Right renal pelvis (tissue), 4 donors: ENCODE measurements at places on chromosomes 1 and 21.

DNA sequence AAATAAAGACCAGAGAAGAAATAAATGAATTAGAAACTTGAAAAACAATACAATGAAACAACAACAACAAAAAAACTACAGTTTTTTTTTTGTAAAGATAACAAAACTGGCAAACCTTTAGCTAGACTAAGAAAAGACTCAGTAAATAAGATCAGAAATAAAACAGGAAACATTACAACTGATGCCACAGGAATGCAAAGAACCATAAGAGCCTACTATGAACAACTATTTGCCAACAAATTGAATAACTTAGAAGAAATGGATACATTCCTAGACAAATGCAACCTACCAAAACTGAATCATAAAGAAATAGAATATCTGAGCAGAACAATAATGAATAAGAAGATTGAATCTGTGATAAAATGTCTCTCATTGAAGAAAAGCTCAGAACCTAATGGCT lies 742.0 kb downstream of the ADGRL2 start:
- DNase-seq = no peak

DNA sequence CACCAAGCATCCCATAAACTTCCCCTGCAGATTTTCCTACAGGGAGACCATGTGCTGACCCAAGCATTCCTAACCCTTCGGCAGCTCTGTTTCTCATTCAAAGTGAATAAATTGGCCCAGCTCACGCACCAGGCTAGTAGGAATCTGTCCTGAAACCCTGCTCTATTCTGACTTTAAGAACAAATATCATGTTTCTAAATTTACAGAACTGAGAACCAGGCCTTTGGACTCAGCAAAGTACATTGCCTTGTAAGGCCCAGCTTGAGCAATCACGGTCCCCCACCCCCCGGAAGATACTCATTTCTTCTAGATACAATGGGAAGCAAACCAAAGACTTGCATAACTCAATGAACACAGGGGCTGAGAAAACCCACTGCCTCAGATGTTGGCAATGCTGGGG lies 160.1 kb upstream of the NFIA start:
- no peak for DNase-seq

DNA sequence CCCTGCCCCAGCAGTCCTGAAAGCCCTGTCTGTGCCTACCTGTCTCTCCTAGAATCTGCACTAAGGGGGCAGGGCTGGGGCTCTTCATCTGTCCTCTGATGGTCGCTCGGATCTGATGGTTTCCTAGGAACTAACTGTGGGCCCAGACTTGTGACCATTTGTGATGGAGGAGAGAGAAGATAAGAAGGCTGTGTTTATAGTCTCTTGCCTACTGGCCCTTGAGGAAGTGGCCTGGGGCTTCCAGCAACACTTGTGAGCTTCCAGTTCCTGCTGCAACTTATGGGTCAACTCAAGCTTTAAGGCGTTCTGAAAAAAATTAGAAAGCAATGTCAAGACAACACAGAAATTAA lies 53.2 kb upstream of the SYNC start:
- no peak for DNase-seq

DNA sequence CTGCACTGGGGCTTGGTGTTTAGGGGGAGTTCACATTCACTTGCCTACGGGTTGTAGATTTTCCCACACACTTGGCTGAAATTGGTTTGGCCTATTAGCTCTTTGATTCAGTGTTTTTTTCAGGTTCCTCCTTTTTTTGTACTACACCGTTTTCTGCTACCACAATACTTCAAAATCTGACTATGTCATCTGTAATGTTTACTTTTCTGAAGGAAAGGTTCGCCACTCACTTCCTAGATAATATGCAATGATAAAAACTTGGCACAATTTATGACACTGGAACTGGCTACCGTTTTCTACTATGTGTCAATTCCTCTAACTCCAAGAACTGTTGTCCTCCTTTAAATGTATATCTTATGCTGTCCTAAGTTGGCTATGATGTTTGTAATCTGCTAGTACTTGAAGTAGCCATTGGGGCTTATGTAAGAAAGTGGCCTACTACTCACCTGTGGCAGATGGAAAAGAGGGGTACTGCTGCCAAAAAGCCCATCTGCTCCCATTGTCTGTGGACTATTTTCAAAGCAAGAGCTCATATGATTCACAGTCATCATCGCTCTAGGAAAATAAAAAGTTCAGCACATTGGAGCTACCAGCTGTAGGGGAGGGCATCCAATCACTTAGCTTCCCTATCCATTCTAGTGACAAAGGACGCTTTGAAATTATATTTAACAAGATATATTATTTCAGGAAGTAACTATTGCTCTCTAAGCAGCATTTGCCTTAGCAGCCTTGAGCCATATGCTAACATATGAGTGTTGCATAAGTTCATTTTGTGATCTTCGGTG lies 42.4 kb upstream of the BACH1 start:
- DNase-seq = no peak

- no peak for DNase-seq
Measured at GRCh38 chr1:1237874-1238701, 6.1 kb downstream of the B3GALT6 start.

DNA sequence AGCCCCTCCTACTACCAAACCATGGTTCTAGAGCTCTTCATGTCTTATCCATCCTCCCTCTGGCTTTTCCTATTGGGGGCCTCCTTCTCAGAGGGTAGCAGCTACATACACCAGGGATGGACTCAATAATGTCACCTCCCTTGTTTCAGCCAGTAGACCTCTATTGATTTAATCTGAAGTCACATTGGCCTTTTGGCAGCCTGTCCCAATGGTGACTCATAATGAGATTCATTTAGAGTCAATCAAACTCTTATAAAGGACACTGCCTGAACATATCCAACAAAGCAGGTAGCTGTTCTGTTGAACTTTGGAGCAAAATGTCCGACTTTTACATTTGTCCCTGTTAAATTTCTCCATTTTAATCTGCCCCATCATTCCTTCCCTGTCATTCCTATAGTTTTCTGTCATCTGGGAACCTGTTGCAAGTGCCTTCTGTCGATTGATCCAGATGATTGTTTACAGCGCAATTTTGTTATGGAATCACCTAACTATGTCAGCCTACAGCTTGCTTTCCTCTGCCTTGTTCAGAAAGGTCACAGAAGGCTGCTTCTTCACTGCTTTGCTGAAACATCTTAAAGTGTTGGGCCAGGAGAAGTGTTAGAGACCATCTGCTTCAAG lies 105.9 kb downstream of the ETS2 start:
- DNase-seq = no peak

DNA sequence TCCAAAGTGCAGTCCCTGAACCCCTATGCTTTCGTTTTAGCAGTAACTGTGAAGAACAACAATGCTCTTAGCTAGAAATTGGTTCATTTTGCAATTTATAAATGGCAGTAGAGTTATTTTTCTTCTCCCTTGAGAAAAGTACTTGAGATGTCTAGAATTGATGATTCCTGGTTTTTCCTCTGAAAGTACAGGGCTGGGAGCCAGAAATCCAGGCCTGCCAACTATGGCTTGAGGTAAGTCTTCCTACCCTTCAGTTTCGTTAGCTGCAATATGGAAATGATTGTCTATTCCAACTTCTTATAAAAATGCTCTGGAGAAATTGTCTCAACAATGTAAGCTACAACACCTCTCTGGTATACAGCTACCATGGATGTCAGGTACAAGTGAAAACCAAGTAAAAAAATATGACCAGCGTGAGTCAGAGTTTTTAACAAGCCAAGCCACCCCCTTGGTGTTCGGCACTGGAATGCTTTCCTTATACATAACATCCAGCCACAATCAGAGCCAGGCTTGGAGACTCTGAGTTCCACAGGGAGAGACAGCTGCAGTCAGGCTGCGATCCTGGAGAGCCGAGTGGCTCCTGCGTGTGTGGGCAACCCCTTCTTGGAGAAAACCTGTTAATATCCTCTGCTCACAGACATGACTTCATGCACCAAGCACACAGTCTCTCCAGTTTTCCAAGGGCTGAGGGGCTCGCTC lies 22.0 kb downstream of the TSPAN2 start:
- no peak for DNase-seq

- DNase-seq = no peak
Measured at GRCh38 chr1:157862114-157863070, 20.8 kb upstream of the CD5L start.

DNA sequence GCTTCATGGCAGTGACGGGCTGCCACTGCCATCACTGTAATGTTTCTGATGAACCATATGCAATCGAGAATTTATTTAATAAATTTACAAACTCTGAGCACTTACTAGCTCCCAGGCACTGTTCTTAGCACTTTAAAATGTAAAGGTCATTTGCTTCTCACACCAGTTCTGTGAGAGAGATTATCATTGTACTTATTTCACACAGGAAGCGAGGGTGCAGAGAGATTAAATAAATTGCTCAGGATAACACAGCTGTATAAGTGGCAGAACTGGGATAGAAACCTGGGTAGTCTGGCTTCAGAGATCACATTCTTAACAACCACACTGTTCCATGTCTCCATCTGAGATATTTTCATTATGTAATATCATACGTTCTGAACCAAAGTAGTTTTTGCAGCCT lies 119.9 kb downstream of the MAST2 start:
- no peak for DNase-seq

GRCh38 chr1:154133256-154133655 lies 21.6 kb downstream of the NUP210L start:
- DNase-seq = no peak

- DNase-seq = no peak
Measured at GRCh38 chr1:101453844-101454243, 217.0 kb downstream of the S1PR1 start.

GRCh38 chr1:117782056-117782455 lies 147.4 kb downstream of the GDAP2 start:
- DNase-seq = no peak

GRCh38 chr1:236338096-236338495 lies 56.0 kb upstream of the EDARADD start:
- no peak for DNase-seq

DNA sequence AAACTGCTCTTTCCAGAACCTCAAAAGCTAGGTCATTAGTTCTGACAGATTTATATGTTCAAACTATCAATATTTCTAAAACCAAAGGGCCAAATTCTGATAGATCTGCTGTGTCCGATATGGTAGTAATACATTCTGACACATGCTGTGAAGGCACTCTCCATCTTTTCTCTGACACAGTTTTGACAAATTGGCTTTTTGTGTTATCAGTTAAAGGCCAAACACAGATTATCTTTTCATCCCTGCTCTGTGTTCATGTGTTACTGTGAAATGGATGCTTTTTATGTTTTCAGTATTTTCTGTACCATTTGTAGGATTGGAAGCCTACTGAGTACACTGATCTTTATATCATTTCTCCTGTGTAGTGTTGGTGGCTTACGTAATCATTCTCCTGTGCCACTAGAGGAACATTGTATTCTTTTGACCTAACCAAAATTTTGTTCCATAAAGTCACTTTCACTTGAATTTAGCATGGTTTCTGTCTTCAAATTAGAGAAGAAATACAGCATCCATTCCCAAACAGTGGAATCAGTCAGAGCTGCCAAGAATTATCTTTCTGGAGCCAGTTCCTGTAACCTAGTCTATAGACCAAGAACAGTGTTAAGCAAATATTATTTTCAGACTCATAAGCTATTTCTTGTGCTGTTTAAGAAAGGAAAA lies 137.2 kb downstream of the ADGRL2 start:
- no peak for DNase-seq
